Spleen (tissue), 13 donors: ENCODE measurements at places on chromosomes 3 and 15. TPM values are rescaled to one million over a fixed set of nuclear protein-coding genes. Genes with fewer than 3 reads are reported as not detected.
A peak's percentile ranks its signal among the peaks of the same experiment; 100 is the strongest.

DNA sequence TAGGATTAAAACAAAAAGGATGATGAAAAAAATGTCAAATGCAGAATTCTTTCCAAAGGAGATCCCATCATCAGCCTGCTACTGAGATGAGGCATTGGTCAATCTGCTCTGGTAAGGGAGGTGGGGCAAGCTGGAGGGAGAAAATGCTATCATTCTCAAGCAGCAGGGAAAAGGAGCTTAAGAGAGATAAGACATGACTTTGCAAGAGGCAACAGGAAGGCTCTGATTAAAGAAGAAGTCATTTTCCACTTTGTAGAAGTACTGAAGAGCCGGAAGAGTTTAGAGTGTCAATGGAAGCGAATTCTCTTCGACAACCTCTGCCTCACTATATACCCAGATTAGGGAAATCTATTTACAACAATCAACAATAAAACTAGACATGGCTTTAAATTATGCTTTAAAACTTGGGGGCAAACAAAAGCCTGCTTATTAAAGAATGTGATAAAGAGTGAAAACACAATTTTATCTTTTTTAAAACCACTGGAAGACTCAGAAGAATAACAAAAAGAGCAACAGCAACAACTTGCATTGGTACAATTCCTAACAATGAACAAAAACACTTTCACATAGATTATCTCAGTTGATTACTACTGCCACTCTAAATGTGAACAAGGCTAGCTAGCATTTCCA, 81.8 kb upstream of the NANOGP8 start:
- DNase-seq = no peak

GRCh38 chr3:59885899-59886400, 836.1 kb upstream of the CFAP20DC start:
- no peak for DNase-seq

GRCh38 chr3:150743508-150743907, 19.5 kb downstream of the SIAH2 start:
- DNase-seq = no peak

DNA sequence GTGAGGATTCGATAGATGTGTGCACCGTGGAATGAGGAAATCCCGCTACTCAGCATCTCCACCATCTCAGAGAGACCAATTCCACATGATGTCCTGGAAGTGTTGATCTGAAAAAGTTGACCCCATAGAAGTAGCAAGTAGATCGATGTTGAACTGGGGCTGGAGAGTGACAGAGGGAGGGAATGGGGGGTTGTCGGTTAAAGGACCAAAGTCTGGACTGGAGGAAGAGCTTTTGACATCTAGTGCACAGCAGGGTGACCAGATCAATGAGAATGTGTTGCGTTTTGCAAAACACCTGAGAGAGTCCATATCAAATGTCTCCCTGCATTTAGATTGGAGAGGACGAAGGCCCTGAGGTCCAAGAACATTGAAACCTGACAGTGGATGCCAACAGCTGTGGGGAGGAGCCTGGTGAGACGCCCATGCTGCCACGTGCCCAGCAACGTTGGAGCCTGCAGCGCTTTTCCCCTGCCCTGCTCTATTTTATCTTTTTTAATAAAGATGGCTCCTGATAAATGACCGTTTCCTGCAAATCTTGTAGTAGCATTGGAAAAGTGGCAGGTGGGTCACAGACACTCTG, 30.1 kb upstream of the RPL32 start:
- no peak for DNase-seq

- DNase-seq = no peak
These were observed 16.6 kb upstream of the RAP2B start for GRCh38 chr3:153145454-153145853.

DNA sequence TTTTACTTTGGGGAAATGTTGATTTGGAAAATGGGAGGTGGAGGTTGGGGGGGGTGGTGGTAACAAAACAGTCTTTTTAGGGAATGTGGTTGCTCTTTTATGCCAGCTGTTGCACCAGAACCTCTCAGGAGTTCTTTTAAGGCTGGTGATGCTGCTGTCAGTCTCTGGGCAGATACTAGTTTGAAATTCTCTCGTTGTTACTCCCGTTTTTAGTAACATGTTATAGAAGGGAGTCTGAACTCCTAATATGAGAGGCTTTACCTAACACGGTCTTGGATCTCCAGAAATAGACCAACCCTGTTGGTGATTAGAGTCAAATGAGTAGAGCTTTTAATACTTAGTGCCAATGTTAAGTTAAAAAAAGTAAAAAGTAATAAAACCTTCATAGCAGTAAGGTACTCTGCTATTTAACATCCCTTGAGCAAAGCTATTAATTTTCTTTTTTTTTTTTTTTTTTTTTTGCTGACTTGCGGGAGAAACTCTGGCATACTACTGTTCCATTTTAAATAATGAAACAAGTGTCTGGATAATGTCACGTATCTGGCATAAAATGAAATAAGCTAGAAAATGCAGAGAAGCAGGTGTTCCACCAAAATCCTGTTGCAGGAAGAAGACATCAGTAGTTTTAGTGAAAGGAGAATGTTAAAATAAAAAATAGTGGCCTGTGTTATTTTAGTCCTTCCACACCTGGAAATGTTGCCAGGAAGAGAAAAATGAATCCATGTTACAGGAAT, 156.7 kb downstream of the CACNA1D start:
- DNase-seq = no peak

- no peak for DNase-seq
These were observed 1065.2 kb downstream of the ZPLD1 start for GRCh38 chr3:103499967-103500366.

GRCh38 chr15:39597751-39598185, 16.9 kb downstream of the THBS1 start:
- DNase-seq = no peak

- no peak for DNase-seq
These were observed 72.7 kb downstream of the IL1RAP start for GRCh38 chr3:190586631-190587011.

- DNase-seq = peak; percentile 61
These were observed 4.0 kb downstream of the TLE3 start for GRCh38 chr15:70093481-70094319.

- no peak for DNase-seq
These were observed 54.4 kb upstream of the HEG1 start for GRCh38 chr3:125110016-125110875.

DNA sequence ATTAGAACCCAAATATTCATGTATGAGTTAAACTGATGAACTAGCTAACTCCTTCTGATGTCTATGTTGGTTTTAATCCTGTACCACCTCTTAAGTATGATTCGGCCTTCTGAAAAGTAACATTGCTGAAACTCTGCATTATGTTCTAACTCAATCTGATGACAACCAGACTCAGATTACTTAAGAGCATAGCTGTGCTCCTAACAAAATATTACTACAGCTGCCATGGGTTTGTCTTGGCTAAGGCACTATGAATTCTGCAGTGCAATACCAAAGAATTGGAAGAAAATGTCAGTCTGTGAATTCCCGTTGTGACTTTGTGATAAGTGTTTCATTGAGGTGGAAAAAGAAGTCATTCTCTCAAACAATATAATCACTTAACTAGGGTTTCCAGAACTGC, 224.4 kb downstream of the ZMAT3 start:
- DNase-seq = no peak

DNA sequence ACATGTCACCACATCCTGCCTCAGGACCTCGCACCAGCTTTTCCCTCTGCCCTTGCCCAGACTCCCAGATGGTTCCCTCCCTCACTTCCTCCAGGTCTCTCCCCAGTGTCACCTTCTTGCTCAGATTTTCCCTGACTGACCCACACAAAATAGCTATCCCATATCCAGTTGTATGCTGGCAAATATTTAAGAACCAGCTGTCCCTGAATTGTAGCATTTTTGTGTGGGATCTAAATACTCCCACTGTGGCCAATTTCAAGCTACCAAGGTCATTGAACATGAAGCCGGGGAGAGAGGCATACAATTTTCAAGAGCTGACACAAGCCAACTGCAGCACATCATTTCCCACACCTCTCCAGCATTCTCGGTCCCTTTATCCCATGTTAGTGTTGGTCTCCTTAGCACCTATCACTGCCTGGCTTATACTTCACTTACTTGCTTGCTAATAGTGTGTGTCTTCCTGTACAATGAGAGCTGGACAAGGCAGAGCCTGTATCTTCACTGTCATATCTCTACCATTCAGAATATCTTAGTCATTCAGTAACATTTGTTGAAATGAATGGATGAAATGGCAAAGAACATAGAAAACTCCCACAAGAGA, 101.3 kb upstream of the CTNNB1 start:
- DNase-seq = no peak

TGM4 gene
- not detected for polyA plus RNA-seq

GABRG3 gene
- polyA plus RNA-seq = 0.17 TPM

GRM7 gene
- not detected for polyA plus RNA-seq

ST3GAL6 gene
- polyA plus RNA-seq = 5.4 TPM

LRRK1 gene
- polyA plus RNA-seq = 12.8 TPM

RTP3 gene
- not detected for polyA plus RNA-seq

ARPIN gene
- polyA plus RNA-seq = 3.1 TPM

AGTR1 gene
- 0.99 TPM for polyA plus RNA-seq
